Fibroblast of skin of right quadriceps (primary cell): ENCODE measurements at places on chromosomes 12 and 14.

GRCh38 chr14:90137807-90138206, 76.0 kb downstream of the KCNK13 start:
- DNase-seq = no peak

DNA sequence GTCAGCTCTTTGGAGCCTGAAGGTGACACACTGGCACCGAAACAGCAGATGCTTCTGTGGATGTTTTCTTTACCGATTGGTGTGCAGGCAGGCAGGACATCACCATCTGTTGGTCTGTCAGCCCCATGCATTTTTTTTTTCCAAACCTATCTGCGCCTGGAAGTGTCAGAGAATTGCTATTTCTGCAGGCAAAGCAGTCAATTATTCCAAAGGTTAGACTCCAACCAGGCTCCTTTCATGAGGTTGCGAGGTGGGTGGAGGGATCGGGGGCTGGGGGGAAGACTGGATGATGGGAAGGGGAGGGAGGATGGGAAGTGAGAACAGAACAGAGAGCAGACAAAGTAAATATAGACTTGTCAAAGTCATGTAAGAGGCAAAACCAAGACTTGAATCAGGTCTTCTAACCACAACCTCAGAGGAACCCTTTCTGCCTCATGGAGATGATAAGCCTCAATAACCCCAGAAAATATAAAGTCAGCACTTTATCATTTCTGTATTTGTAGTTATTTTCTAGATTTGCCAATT, 117.7 kb downstream of the OTOGL start:
- no peak for DNase-seq

DNA sequence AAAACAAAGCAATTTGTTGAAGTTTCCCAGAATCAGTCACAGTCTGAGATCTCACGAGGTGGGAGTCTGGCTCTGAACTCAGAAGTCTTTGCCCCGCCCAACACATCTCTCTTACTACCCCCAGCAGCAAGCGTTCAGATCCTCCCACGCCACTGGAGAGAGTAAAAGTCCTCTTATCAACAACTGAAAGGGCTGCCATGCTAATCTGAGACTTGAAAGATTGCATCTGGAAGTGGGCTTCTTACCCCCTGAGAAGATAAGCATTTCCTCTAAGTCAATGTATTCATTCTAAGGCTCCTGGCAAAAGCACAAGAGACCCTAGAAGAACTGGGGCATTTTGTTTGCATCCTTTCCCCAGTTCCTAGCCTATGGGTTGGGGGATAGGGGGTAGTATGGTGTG, 34.1 kb upstream of the STON2 start:
- no peak for DNase-seq

GRCh38 chr14:75615200-75615599, 36.8 kb downstream of the FLVCR2 start:
- no peak for DNase-seq

GRCh38 chr14:103811189-103811588, 36.2 kb downstream of the PPP1R13B start:
- DNase-seq = no peak

- DNase-seq = peak; percentile 92
Measured at GRCh38 chr12:4663971-4664505, 15.1 kb downstream of the NDUFA9 start.

GRCh38 chr12:60265741-60266140, 669.9 kb downstream of the SLC16A7 start:
- no peak for DNase-seq

- no peak for DNase-seq
Measured at GRCh38 chr12:38898001-38898684, 7.2 kb downstream of the CPNE8 start.

GRCh38 chr12:15001733-15002382, 29.0 kb downstream of the PDE6H start:
- peak; percentile 9 for DNase-seq

DNA sequence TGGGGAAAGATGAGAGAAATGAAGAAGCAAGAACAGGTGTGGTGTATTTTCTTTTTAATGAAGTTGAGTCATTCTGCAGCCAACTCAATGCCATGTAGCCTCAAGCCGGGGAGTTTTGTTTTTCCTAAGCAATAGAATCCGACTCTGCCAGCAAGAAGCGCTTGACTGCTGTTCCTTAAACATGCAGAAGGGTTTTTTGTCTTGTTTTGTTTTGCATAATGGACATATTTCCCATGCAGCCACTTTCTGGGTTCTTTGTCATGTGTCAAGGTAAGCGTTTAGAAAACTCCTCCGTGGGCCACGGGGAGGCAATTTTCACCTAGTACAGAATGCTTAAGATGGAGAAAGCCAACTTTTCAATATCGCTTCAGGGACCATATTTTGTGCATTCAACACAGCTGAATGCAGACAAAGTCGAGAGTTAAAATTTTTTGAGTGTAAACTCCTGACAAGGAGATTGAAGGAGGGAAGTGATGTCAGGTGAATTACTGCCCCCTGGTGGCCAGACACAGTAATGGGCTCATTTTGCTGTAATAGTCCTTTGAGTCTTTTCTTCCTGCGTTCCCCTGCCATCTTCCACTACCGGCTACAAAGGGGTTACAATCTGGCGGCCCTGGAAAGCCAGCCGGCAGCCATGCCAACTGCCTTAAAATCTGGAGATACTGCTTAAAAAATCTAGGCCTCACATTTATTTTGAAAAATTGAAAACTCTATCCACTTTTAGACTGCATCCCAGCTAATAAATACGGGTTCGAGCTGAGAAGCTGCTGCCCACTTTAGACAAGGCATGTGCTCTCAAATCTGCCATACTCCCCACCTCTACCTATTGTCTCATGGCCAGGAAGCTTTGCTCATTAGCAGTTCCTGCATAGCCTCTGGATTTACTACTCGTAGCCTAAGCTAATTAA, 3.2 kb upstream of the FICD start:
- peak; percentile 52 for DNase-seq

- DNase-seq = no peak
Measured at GRCh38 chr14:75675265-75675960, 14.4 kb downstream of the TTLL5 start.

GRCh38 chr14:95547626-95548327, 12.9 kb downstream of the GLRX5 start:
- DNase-seq = peak; percentile 45

GRCh38 chr12:132171293-132171967, 27.2 kb downstream of the NOC4L start:
- no peak for DNase-seq

- no peak for DNase-seq
Measured at GRCh38 chr12:113647048-113647447, 175.4 kb upstream of the LHX5 start.

- DNase-seq = peak; percentile 13
Measured at GRCh38 chr14:67357969-67358354, 1.6 kb downstream of the ATP6V1D start.

GRCh38 chr14:79369359-79370332, 841.7 kb downstream of the DIO2 start:
- peak; percentile 79 for DNase-seq

DNA sequence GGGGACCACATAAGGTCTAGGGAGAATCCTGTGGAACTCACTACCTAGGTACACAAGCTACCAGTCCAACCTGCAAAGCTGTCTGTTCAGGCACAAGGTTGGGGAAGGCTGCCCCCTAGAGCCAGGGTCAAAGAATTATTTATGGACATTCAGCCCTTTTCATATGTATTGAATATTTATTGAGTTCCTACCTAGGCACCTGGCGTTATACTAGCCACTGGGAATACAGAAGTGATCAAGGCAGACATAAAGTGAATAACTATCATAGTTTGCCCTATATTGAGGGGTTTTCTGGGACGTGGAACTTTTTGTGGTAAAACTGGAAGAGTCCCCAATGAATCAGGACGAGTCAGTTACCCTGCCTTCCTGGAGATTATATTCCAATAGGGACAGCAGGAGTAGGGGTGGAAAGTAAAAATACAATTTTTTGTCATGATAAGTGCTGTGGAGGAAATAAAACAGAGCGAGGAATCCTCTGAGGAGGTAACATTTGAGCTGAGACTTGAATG, 5.8 kb upstream of the SLC48A1 start:
- DNase-seq = no peak

GRCh38 chr12:20477672-20478071, 109.3 kb downstream of the PDE3A start:
- DNase-seq = no peak

GRCh38 chr14:81472096-81472800, 61.4 kb downstream of the SEL1L start:
- DNase-seq = no peak

GRCh38 chr12:32198555-32198954, 91.9 kb downstream of the BICD1 start:
- peak; percentile 47 for DNase-seq

DNA sequence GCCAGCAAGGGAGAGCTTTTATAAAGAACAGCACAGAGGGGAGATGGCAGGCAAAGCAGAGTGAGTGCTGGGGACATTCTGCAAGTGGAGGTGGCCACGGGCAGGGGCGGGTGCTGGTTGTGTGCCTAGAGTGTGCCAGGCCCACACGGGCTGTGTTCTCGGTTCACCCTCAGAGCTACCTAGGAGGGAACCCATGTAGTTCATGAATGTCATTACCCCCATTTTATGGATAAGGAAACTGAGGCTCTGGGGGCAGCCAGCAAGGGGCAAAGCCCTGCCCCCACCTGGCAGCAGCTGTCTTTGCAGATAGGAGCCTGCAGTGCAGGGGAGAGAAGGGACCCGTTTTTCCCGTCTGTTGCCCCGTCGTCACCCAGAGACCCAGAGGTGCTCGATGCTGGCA, 85.2 kb upstream of the NCOR2 start:
- DNase-seq = no peak

- DNase-seq = no peak
Measured at GRCh38 chr12:39541471-39541870, 78.1 kb downstream of the ABCD2 start.

DNA sequence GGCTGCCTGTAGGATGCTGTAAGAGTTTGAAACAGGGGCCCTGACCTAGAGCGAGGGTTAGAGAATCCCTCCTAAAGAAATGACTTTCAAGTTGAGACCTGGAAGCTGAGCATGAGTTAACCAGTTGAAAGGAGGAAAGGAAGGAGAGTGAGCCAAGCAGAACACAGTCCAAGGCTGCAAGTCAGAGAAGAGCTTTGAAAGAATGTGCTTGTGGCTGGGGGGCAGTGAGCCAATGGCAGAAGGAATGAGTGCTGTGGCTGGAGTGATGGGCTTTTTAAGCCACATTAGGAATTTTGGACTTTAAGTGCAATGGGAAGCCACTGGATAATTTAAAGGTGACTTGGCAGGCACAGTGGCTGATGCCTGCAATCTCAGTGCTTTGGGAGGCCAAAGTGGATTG, 18.1 kb downstream of the CDKN1B start:
- peak; percentile 70 for DNase-seq

DNA sequence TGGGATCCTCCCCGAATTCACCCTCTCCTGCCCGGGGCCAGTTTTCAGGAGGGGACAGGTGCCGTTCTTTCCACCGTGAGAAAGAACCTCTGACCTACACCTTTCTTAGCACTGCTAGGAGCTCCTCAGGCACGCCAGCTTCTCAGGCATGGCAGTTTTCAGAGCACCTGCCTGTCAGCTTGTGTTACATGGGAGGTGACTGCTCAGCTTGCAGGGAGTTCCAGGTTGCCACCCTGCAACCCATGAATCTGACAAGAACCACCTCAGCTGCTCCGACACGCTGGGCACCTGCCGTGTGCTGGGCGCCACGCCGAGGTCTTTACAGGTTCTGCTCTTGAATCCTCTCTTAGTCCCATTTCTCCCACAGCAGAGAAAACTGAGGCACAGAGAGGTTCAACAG, 12.9 kb downstream of the BRI3BP start:
- no peak for DNase-seq

DNA sequence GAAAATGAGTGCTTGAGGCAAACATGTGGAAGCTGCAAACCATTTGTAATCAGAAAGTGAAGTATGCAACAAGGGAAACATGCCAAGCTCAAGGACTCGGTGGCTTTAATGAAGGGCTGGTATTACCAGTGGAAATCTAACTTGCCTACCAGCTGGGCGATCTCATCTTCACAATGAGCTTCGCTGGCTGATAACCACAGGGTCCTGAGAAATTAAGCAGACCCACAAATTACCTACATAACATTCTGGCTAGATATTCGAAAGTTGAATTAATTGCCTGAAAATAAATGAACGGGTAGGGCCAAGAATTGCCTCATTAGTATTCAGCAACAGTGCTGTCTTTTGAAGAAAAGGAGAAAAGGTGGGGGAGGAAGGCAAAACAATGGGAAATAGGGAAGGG, 439.4 kb downstream of the PDZRN4 start:
- no peak for DNase-seq

DNA sequence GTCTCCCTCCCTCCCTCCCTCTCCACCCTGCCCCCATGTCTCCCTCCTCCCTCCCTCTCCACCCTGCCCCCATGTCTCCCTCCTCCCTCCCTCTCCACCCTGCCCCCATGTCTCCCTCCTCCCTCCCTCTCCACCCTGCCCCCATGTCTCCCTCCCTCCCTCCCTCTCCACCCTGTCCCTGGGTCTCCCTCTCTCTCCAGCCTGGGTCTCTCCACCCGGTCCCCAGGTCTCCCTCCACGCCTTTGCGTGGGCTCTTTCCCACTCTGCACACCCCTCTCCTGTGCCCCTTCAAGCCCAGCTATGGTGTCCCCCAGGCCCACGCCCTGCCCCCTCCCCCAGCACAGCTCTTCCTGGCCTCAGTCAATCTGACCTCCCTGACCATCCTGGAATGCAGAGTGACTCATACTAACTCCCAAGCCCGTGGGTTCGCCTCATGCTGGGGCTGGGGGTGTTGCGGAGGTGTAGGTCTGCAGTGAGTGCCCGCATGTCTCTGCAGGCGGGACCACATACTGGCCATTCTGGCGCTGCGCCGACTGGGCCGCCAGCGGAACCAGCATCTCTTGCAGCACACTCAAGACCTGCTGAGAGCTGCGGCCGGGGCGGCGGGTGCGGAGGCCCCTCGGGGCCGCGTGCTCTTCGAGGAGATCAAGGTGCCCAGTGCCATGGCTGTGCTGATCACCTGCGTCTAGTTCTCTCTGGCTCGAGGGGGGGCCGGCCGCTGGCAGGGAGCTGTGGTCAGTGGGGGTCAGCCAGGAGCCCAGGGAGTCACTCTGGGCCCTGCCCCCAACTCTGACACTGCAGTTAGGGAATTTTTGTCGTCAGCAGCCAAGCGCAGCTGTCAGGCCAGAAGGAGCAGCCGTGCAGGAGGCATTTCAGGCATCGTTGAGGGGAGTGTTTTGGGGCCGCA, 13.5 kb upstream of the TNFAIP2 start:
- DNase-seq = peak; percentile 61

- DNase-seq = peak; percentile 27
Measured at GRCh38 chr12:21169878-21170472, 39.0 kb downstream of the SLCO1B1 start.

GRCh38 chr12:49066120-49066519, 3.7 kb downstream of the RHEBL1 start:
- DNase-seq = no peak

DNA sequence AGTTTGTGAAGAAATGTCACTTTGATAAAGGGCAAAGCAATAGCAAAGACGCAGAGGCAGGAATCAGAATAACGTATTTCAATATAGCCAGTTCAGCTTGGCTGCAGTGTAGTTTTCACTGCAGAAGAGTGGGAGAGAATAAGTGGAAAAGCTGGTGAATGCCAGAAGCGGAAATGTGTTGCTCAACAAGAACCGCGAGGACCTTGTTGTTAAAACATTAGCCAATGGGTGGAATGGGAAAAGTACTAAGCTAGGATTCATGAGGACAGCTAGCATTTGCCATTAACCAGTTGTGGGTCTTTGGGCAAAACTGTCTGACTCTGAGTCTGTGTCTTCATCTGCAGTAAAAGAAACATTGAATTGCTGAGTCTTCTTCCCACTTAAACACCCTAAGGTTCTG, 292.9 kb upstream of the GRIP1 start:
- no peak for DNase-seq

- no peak for DNase-seq
Measured at GRCh38 chr12:67137256-67137655, 131.9 kb upstream of the CAND1 start.

GRCh38 chr12:17206553-17206952, 600.6 kb upstream of the LMO3 start:
- DNase-seq = no peak
